Stimulated activated CD4-positive, alpha-beta T cell treated with anti-CD3 and anti-CD28 coated beads, Interleukin-12 subunit alpha, Interleukin-12 subunit beta, amount 100 ng/mL, for 48 hours (primary cell): ENCODE measurements at places on chromosomes 3 and 15.

GRCh38 chr15:39451121-39451688, 129.7 kb upstream of the THBS1 start:
- DNase-seq = no peak

GRCh38 chr3:25144430-25144829, 283.6 kb upstream of the RARB start:
- no peak for DNase-seq

DNA sequence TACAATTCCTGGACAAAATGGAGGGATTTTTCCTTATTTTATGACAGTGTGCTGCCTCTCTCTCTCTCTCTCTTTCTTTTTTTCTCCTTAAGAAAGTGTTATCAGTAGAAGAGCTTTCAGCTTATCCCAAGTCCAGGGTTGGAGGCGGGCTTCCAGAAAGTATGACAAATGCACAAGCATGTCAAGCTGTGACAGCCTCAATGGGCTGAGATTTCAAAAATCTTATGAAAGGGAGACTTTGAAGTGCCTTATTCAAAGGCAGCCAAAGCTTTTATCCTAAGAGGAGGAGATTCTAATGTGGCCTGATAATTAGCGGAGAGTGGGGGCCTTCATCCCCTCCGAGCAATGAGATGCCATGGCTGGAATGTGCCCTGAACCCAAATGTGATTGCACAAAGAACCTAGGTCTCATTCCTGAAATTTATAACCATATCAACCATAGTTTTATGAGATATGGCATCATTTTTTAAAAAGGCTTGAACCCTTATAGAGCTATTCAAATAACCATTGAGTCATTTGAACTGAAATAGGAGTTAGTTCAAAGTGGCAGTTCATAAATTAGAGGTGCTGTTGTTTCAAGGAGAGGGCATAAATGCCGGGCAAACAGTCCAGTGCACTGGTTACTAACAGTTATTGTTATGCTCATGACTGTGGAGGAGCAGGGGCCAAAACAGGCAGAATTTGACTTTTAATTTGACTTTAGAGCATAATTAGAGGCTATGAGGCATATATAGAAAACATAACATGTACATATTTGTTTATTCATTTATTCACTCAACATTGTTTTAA, 261.6 kb upstream of the THRB start:
- no peak for DNase-seq

DNA sequence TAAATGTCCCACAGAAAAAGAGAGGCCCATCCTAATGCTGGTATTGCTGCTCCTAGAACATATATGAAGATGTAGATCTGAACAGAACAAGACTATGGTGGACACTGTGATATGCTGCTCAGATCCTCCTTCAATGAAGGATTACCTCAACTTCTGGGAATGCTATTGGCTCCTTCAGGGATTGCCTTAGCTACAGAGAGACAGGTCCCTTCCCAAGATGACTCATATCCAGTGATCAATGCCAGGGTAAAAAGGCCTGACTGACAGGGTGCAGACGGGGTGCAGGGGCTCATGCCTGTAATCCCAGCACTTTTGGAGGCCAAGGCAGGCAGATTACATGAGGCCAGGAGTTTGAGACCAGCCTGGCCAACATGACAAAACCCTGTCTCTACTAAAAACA, 20.5 kb upstream of the STAG1 start:
- no peak for DNase-seq

GRCh38 chr3:25143356-25144025, 284.6 kb upstream of the RARB start:
- DNase-seq = no peak

GRCh38 chr3:137171834-137172603, 214.2 kb downstream of the IL20RB start:
- DNase-seq = no peak

- DNase-seq = no peak
Measured at GRCh38 chr3:193773266-193774220, 180.5 kb downstream of the OPA1 start.

- DNase-seq = no peak
Measured at GRCh38 chr3:37740471-37740870, 121.2 kb upstream of the CTDSPL start.

- DNase-seq = no peak
Measured at GRCh38 chr3:129558081-129558771, 15.3 kb downstream of the H1-8 start.

- no peak for DNase-seq
Measured at GRCh38 chr3:183878071-183878470, 6.6 kb downstream of the PARL start.

- no peak for DNase-seq
Measured at GRCh38 chr3:32817558-32818228, at the start of gene TRIM71. Gene TRIM71, plus strand, starts transcription at chr3:32817997. Its CDS starts 84 bp downstream, at chr3:32818081.

DNA sequence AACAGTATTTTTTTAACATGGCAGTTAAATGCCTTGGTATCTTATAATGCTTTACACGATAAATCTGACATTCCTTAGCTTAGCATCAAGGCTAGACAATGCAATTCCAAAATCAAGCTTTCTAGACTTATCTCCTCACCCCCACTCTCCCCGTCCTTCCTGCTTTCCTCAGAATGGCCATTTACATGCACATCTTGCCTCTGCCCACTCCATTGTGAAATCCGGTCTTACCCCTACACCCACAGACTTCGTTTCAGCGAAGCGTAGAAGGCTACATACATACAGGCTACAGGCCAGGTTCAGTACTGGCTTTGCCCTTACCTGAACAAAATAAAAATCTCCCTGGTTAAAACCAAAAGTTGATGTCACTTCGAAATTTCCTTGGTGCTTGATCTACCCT, 58.6 kb upstream of the SLC12A8 start:
- no peak for DNase-seq

DNA sequence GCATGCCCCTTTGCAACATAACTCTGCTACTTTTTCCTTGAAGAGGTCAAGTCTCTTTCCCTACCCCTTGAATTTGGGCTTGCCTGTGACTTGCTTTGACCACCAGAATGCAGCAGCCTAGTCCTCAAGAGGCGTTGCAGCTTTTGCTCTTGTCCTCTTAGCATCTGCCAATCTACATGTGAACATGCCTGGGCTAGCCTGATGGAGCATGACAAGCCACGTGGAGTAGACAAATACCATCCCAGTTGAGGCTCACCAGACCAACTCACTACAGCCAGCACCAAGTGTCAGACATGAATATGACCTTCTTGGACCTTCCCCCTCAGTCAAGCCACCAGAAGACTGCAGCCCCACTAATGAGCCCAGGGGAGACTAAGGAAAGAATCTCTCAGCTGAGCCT, 32.9 kb downstream of the AMOTL2 start:
- no peak for DNase-seq

GRCh38 chr3:86973440-86973839, 17.5 kb downstream of the VGLL3 start:
- DNase-seq = no peak

GRCh38 chr3:178895178-178895789, 176.3 kb downstream of the ZMAT3 start:
- no peak for DNase-seq

- DNase-seq = no peak
Measured at GRCh38 chr3:178435575-178435974, 100.7 kb upstream of the KCNMB2 start.
